IMR-90 (cell line): ENCODE measurements at places on chromosomes 7 and 10. TPM values are rescaled to one million over a fixed set of nuclear protein-coding genes. Genes with fewer than 3 reads are reported as not detected.

The C10orf53 gene
- total RNA-seq: not detected in 2 replicates

The PTF1A gene
- not detected in 2 replicates for total RNA-seq

The ZC3HAV1L gene
- 4.5 and 4.7 TPM in 2 replicates for total RNA-seq

The IFIT1B gene
- total RNA-seq: not detected in 2 replicates

The SMO gene
- 15.3 and 18.5 TPM in 2 replicates for total RNA-seq

The TLX1 gene
- not detected in 2 replicates for total RNA-seq

The PRLHR gene
- total RNA-seq: not detected in 2 replicates

The CPVL gene
- not detected in 2 replicates for total RNA-seq

The MYOZ1 gene
- total RNA-seq: under 0.01 and 0.18 TPM in 2 replicates

The DLG5 gene
- total RNA-seq: 12.7 and 14.7 TPM in 2 replicates

The TLL2 gene
- total RNA-seq: under 0.01 TPM in 2 replicates

The PSMG3 gene
- total RNA-seq: 30.6 and 37.3 TPM in 2 replicates

The GPNMB gene
- total RNA-seq: under 0.01 TPM in 1 of 2 replicates, not detected in the other

The GIMAP4 gene
- total RNA-seq: not detected in 2 replicates

GRCh38 chr10:120486671-120487205 lies 29.7 kb downstream of the PLPP4 start:
- no peak for DNase-seq

- DNase-seq: peak; percentile 91
Measured at GRCh38 chr7:77327067-77327931, 88.8 kb downstream of the GSAP start.

DNA sequence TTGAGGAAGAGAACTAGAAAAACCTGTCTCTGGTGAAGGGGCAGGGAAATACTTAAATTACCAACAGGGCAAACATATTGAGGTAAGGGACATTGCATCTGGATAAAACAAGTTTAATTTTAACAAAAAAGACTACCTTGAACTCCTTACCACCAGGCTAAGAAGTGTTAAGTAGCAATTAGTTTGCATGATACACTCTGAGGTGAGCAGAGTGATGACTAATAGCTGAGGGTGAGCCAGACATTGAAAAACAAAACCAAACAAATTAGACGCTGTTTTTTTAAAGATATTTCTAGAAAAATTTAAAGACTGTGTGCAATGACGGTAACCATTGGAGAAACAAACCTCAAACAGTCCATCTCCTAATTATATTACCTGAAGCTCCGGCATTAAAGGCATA lies 105.9 kb downstream of the ANKRD7 start:
- DNase-seq: no peak

GRCh38 chr7:87926581-87927461 lies 7.2 kb upstream of the ADAM22 start:
- no peak for DNase-seq

DNA sequence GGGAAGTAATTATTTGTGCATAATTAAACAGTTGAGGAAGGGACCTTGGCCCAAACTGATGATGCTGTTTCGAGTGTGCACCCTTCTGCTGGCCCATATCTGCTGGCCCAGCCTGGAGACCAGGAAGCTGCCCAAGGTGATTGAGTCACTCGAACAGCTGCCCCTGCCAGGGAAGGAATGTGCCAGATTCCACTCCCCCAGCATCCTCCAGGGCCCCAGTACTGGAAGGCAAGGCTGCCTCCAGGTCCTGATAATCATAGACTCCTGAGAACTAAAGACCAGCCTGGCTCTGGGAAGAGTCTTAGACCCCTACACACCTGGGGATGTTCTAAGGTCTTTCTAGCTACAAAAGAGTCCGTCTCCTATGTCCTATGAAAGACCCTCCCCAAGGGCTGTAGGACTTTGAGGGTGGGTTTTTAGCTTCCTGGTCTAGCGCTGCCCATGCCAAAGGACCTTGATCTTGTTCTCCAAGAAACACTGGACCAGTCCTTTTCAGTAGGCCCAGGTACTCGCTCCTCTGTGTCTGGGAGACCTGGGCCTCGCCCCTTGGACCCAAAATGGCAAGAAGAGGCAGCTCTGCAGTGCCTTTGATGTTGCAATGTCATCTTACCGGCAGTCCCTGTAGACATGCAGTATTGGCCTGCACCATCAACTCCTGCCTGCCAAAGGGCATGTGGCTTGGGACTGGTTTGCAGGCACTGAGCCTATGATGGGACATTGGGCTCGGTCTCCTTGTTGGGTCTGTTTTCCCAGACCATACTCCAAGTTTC lies 103.2 kb upstream of the GPR26 start:
- DNase-seq: no peak

DNA sequence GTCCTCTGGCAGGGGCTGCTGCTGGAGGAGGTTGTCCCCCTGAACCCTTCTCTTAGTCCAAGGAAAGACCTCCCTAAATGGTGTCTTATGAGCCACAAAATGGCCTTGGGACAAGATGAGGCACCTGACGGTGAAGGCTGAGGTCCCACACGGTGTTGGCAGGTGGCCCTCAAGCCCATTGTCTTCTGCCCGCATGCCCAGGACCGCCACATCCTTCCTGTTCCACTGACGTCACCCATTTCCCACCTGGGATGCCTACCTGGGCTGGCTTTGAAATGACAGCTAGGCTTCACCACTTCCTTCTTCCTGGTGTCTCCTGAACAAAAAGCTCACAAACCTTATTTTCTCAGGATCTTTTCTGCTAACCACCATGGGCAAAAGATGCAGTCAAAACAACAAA lies 2.1 kb upstream of the DMBT1 start:
- DNase-seq: no peak

DNA sequence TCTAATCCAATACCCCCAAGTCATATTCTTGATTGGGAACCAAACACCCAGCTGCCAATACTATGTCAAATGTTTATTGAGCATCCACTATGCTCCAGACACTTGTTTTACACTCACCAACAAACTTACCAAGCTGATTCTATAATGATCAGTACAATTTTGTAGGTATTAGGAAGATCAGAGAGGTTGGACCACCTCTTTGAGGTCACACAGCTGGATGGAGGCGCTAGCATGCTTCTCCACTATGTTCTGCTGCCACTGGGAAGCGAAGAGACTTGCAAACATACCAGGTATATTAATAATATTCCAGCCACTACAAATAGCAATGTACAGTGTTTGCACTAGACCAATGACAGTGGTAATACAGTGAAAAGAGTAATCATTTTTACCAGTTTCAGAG lies 25.6 kb upstream of the SEPHS1 start:
- DNase-seq: no peak

DNA sequence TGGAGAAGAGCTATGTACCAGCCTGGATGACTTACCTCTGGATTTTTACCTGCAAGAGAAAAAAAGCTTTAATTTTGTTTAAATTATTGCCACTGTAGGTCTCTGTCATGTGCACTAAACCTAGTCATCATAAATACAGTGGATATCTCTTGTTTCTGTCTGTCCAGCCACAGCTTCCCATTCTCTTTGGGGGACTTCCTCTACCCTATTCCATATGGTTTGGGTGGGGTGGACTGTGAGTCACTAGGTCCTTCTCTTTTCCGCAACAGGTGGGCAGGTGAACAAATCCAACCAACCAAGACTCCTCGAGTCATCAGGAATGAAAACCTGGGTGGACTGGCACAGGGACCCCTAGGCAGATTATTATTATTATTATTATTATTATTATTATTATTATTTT lies 87.3 kb upstream of the CYTH3 start:
- DNase-seq: no peak

DNA sequence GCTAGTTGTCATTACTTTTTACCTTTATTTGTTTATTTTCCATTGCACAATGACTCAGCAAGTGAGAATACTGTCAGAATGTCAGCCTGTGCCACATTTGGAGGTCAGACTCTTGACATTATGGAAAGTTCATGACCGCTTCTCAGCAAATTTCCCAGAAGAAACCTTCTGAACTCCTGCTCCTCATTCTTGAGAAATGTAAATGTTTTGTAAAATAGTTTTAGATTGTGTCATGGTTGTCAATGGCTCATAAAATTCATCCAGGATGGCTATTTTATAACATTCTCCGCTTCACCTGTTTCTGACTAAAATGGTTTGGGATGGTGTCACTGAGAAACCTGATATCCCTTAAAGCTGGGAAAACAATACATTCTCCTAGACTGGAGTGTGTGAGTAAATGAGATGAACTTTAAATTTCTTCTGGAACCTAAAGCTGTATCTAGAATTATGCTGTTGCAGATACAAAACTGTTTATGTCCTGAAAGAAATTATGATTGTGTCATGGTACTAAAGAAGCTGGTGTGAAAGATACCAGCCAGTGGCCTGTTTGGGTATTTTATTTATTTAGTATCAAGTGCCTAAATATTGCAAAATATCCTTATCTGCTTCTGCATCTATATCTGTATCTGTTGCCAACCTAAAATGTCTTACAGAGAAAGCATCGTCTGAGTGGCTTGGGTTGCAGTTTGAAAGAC lies 671.7 kb downstream of the GATA3 start:
- no peak for DNase-seq

DNA sequence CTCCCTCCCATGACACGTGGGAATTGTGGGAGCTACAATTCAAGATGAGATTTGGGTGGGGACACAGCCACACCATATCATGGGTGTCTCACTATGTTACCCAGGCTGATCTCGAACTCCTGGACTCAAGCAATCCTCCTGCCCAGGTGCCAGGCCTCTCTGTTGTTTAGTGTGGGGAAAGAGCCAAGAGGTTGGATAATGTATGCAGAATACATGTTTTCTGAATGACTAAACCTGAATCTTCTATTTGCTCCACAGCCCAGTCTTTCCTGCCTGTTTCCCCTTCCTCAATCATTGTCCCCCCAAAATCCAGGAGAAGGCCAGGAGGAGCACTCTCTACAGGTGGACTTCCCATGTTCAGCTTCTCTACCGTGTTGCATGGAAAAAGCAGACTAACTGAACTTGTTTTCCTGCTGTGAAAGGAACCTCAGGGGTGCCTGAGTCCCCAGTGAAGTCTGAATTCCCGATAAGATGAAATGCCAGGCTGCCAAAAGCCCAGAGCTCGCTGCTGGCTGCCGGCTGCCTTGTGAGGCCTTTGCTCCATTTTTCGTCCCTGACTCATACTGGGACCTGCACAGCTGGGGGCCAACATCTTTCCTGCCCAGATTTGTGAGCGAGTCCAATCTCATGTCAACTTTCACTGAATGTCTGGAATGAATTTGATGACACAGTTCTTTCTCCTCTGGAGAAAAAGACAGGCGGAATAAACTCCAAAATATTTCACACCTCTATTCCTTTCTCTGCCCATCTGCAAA lies 588.0 kb downstream of the CALN1 start:
- DNase-seq: no peak

DNA sequence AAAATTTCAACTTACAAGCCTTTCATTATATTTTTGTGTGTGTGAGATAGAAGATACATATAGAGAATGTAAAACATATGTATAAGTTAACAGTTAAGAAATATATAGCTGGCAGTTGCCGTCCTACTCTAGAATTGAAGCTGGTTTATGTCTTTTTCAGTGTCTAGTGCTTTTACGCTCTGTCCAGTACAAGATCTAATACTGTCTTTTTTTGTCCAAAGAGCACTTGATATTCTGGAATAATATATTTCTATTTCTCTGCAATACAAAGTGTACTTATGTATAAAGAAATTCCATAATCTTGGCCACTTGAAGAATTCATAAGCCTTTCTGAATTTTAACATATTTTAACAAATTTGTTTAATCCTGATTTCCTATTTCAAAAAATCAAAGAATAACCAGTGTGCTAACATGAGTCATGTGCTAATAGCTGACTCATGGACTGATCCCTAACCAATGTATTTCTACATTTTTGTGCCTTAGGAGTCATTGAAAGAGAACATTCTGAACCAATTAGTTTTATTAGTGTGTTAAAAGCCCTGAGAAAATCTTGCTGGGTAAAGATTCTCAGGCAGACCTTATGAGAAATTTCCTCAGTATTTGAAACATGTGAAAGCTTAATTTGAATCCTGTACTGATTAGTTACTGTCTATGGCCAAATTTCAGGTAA lies 73.2 kb upstream of the CCAR1 start:
- DNase-seq: peak; percentile 89

GRCh38 chr10:33215635-33216034 lies 118.8 kb downstream of the NRP1 start:
- no peak for DNase-seq

DNA sequence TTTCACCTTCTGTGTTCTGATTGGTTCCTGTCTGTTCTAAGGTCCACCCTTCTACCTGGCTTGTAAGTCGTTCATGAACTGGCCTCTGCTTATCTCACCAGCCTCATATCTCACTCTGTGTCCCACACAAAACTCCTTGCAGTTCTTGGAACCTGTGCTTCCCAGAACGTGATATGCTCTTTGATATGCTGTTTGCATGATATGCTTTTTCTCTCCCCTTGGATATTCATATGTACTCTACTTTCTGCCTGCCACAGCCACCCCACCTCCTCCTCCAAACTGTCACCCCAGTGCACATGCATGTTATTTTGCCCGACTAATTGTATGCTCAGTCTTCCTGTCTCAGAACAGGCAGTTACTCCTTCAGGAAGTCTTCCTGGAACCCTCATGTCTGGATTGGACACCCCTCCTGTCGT lies 1.9 kb upstream of the ITPRIP start:
- DNase-seq: no peak

DNA sequence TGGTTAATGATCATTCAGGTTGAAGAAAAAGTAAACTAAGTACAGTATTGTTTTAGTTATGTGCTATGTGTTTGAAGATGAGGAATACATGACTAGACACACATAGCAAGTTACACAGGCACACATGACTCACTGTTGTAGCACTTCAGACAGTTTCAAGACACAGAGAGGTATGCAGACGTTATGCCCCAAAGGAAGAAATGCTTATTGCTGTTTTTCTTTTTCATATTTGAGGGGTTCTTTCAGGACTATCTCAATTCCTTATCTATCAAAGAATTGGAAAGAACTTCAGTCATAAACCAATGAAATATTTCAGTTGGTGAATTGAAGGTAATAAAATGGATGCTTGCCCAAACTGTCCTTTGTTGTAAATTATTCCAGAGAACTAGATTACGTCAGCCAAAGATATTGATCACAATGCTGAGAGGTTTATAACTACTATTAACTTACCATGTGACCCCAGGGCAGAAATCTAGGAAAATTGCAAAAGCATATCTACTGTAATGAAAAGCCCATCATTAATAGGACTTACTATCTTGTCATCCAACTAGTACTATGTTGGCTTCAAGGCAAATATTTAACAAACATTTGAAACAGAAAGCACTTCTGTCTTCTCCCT lies 61.2 kb upstream of the CAPZA2 start:
- DNase-seq: peak; percentile 87

DNA sequence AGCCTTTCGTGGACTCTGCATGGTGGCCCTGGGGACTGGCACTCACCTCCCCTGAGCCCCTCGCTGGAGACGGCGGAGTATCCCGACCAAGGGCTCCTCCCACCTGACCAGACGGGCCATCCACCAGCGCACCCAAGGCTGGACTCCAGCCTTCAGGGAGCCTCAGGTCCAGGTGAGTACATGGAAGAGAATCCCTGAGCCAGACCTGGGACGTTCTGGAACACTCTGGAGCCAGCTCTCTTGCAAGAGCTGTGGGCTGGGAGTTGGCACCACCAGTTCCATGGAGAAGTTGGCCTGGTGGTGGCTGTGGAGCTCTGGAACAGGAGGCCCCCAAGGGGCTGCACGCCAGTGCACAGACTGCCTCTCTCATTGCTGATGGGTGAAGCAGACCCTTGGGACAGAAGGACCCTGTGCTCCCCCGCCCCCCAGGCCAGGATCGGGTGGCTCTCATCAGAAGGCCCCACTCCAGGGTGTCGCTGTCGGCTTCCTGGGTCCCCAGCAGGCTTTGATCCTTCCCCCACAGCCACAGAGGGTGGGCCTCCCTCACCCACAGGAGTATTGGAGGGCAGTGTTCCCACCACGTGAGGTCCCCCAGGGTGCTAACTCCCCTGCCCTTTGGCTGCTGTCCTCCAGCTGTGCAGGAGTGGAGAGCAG lies 189.9 kb downstream of the EBF3 start:
- DNase-seq: no peak

- no peak for DNase-seq
Measured at GRCh38 chr7:33754933-33755928, 150.1 kb upstream of the BMPER start.
